ENCODE measurements at places on chromosomes 6 and 20. TPM values are rescaled to one million over a fixed set of nuclear protein-coding genes. Genes with fewer than 3 reads are reported as not detected.

The SLC44A4 gene
- total RNA-seq: 2.7 TPM

DNA sequence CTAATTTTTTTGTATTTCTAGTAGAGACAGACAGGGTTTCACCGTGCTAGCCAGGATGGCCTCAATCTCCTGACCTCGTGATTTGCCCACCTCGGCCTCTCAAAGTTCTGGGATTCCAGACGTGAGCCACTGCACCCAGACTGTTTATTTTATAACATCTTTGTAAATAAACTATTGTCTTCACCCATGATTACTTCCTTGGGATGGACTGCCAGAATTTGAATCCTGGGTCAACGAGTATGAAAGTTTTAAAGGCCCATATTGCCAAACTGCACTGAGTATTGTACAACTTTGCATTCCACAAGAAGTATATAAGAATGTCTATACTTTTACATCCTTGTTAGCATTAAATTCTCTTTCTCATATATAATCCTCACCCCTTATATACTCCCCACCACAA, 38.6 kb downstream of the ZHX3 start:
- DNase-seq: no peak

The PERP gene
- 348 TPM for total RNA-seq

The VPS16 gene
- 35.3 TPM for total RNA-seq

The PRIM2 gene
- total RNA-seq: 30.7 TPM

DNA sequence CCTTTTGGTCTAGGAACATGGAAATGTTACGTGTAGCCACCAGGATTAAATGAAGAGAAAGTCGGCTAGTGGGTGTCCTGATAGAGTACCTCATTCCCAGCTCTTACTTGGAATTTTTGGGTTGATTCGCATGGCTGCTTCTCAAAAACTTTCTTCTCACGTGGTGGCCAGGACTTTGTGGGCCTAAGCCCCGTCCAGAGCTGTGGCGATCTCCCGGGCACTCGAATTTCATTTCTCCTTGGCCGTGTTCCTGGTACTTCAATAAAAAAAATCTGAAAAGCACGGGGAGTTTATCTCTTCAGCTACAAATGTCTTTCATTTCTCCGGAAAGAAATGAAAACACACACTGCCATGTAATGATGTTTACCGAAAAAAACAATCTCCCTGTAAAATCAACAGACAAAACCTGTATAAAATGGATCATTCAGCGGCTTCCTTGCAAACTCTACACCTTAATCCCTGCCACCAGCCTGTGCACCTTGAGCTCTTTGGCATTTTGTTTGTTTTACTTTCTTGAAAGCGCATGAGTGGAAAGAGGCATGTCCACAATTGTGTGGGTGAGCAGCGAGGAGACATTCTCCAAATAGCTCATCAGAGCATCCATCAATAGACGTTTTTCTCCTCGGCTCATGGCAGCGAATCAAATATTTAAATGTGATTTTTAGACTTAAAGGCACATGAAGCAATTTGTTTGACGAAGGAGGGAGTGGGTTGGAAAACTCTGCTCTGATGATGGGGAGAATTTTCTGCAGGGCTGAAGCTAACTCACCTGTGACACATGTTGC, 173.1 kb downstream of the TFAP2C start:
- DNase-seq: no peak

- DNase-seq: no peak
Measured at GRCh38 chr6:106918115-106918514, 56.4 kb downstream of the CD24 start.

GRCh38 chr6:35662999-35663398, 25.7 kb downstream of the FKBP5 start:
- DNase-seq: no peak

The HFE gene
- 12.1 TPM for total RNA-seq

GRCh38 chr20:37007898-37008649, 56.6 kb upstream of the SAMHD1 start:
- DNase-seq: no peak

The FOXQ1 gene
- total RNA-seq: 11.7 TPM

The C6orf163 gene
- 1.3 TPM for total RNA-seq

The HLA-G gene
- total RNA-seq: 0.62 TPM

All from Panc1 (cell line).